ENCODE measurements at places on chromosomes 11 and 22. TPM values are rescaled to one million over a fixed set of nuclear protein-coding genes. Genes with fewer than 3 reads are reported as not detected.

OR8A1 gene
- not detected for total RNA-seq

MICAL2 gene
- total RNA-seq, result 6.2 TPM

FREY1 gene
- 0.34 TPM for total RNA-seq

CHRDL2 gene
- total RNA-seq, result not detected

CDKN1C gene
- total RNA-seq, result 7.9 TPM

PRR5 gene
- total RNA-seq, result 11.0 TPM

KDM4D gene
- total RNA-seq, result 0.73 TPM

OR2AG1 gene
- total RNA-seq, result not detected

RAC2 gene
- total RNA-seq, result 2.2 TPM

UPK3A gene
- not detected for total RNA-seq

OR52K2 gene
- 1.00 TPM for total RNA-seq

DTX4 gene
- total RNA-seq, result 2.0 TPM

UBQLN3 gene
- not detected for total RNA-seq

WNT11 gene
- under 0.01 TPM for total RNA-seq

TMEM191C gene
- 3.6 TPM for total RNA-seq

SCN3B gene
- total RNA-seq, result under 0.01 TPM

CWC15 gene
- total RNA-seq, result 29.9 TPM

ADAMTS15 gene
- under 0.01 TPM for total RNA-seq

OR10A2 gene
- total RNA-seq, result not detected

PRR33 gene
- total RNA-seq, result not detected

WDR74 gene
- 51.3 TPM for total RNA-seq

IGSF9B gene
- not detected for total RNA-seq

KCNC1 gene
- total RNA-seq, result not detected

NRGN gene
- total RNA-seq, result 1.7 TPM

GNG3 gene
- not detected for total RNA-seq

KCNJ4 gene
- not detected for total RNA-seq

C11orf16 gene
- total RNA-seq, result not detected

P2RX6 gene
- 7.1 TPM for total RNA-seq

BEST1 gene
- total RNA-seq, result 60.9 TPM

OR8K3 gene
- total RNA-seq, result not detected

FOXR1 gene
- not detected for total RNA-seq

MIOX gene
- not detected for total RNA-seq

CRYBA4 gene
- not detected for total RNA-seq

APOBEC3C gene
- total RNA-seq, result 23.0 TPM

MUC5AC gene
- not detected for total RNA-seq

VPREB1 gene
- total RNA-seq, result not detected

ZC3H7B gene
- 41.8 TPM for total RNA-seq

ARHGAP20 gene
- under 0.01 TPM for total RNA-seq

OR6A2 gene
- 0.69 TPM for total RNA-seq

GDPD5 gene
- total RNA-seq, result 19.3 TPM

LIMK2 gene
- total RNA-seq, result 48.7 TPM

SEC14L2 gene
- 6.7 TPM for total RNA-seq

KRTAP5-10 gene
- total RNA-seq, result not detected

GP1BB gene
- total RNA-seq, result under 0.01 TPM

GTSE1 gene
- 25.0 TPM for total RNA-seq

SLC6A5 gene
- total RNA-seq, result not detected

TMEM218 gene
- 36.4 TPM for total RNA-seq

PYGM gene
- 0.34 TPM for total RNA-seq

GAL gene
- 0.46 TPM for total RNA-seq

OR5M11 gene
- not detected for total RNA-seq

DNAJB7 gene
- not detected for total RNA-seq

YPEL4 gene
- total RNA-seq, result 0.73 TPM

TMPRSS6 gene
- total RNA-seq, result not detected

CD3D gene
- not detected for total RNA-seq

SEZ6L gene
- total RNA-seq, result not detected
